CD4-positive, alpha-beta T cell treated with Interleukin-12 subunit alpha and Interleukin-12 subunit beta, for 1 hour (primary cell): ENCODE measurements at places on chromosomes 4 and X.

- no peak for DNase-seq
Observed at GRCh38 chr4:88706574-88706973, 8.9 kb upstream of the NAP1L5 start.

DNA sequence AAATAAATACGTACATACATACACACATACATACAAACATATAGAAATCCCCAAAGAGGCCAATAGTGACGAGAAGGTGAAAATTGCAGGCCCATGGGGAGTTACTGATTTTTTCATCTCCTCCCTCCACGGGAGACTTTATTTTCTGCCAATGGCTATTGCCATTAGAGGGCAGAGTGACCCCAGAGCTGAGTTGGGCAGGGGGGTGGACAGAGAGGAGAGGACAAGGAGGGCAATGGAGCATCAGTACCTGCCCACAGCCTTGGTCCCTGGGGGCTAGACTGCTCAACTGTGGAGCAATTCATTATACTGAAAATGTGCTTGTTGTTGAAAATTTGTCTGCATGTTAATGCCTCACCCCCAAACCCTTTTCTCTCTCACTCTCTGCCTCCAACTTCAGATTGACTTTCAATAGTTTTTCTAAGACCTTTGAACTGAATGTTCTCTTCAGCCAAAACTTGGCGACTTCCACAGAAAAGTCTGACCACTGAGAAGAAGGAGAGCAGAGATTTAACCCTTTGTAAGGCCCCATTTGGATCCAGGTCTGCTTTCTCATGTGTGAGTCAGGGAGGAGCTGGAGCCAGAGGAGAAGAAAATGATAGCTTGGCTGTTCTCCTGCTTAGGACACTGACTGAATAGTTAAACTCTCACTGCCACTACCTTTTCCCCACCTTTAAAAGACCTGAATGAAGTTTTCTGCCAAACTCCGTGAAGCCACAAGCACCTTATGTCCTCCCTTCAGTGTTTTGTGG is 180.7 kb downstream of the AR start:
- DNase-seq, result no peak

- DNase-seq, result peak; percentile 36
Observed at GRCh38 chr4:109690690-109691410, 12.4 kb downstream of the CASP6 start.

- no peak for DNase-seq
Observed at GRCh38 chrX:48827654-48827968, 1.3 kb downstream of the ERAS start.

DNA sequence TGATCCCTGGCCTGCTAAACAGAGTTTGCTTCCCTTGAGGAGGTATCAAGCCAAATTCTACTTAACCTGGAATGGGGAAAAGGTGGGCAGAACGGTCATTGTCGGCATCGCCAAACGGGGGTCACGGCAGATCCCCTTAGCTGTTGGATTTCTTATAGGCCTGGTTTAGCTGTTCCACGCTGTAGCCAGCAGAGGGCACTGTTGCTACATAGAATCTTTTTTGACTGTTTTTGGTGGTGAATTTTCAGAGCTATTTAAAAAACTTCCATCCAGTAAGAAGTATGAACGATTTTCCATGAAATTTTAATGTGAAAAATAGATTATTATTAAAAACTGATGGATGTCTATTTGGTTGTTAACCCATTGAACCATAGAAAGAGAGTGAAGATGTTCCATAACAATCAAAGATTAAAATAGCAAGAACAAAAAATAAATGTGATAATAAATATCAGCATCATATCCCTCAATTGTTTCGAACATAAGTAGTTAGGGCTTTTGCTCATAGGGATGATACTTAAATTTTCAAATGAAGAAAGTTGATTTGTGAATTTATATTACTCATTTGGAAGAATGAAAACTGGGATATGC is 56.6 kb downstream of the LINC00632 start:
- peak; percentile 33 for DNase-seq

DNA sequence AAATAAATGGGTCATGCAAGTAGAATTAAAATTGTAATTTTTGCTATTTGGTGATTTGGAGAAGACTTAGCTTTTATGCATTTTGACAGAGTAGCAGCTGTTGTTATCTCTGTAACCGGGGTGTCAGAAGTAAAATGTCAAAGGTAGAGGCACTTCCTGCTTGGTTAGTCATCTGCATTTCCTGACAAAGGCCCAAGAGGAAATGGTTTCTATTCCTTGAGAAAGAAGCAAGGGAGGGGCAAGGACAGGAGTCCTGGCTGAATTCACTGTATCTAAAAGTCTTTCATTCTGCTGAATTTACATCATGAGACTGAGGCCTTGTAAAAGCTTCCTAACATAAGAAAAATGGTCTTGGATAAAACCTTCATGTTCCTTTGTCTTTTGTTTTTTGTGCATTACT is 550.9 kb upstream of the BOD1L1 start:
- peak; percentile 2 for DNase-seq
